ENCODE measurements at places on chromosomes 7 and 10.

DNA sequence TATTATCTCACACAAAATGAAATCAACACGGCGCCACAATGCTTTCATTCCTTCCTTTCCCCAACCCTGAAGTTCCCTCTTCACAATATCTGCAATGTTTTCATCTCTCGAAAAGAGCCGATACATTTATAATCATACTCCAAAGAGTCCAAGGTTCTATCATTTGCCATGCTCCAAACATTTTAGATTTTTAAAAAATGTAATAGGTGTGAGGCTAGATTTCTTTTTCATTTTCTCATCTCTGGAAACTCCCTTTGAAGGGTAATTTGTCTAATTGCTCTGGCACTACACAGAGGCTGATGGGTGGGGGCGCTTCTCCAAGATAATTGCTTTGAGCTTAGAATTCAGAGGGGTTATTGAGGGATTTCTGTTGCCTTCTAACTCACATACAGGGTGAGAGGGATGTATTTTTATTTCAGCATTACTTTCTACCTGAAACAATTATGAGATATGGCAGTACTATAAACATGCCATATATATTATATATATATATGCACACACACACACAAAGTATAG is 4.9 kb downstream of the DLX5 start:
- no peak for DNase-seq

DNA sequence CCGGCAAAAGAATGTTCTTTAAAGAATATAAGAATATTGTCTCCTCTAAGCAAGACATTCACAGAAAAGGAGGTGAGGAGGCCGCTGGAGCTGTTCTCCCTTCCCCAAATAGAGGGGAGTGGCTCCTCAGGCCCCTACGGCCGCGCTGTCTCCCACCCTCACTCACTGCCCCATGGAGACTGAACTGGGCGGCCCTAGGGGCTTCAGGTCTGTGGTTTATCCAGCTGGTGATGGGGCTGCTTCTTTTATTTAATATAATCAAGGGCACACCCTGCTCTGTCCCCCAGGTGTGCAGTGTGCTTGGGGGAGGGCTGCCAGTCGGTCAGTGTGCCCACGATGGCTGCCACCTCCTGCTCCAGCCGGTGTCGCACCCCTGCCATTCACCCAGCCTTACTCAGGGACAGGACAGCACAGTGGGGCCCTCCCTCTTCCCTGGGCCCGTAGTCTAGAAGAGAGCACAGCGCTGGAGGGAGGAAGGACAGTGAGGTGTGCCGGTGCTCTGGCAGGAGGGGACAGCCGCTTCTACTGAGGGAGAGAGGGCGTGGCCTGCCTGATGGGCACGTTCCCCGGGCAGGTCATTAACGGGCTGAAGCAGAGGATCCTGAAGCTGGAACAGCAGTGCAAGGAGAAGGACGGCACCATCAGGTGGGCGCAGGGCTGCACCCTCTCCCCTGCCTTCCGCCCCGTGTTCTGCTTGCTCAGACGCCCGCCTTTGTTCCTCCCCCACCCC is 23.4 kb downstream of the IQCE start:
- no peak for DNase-seq

DNA sequence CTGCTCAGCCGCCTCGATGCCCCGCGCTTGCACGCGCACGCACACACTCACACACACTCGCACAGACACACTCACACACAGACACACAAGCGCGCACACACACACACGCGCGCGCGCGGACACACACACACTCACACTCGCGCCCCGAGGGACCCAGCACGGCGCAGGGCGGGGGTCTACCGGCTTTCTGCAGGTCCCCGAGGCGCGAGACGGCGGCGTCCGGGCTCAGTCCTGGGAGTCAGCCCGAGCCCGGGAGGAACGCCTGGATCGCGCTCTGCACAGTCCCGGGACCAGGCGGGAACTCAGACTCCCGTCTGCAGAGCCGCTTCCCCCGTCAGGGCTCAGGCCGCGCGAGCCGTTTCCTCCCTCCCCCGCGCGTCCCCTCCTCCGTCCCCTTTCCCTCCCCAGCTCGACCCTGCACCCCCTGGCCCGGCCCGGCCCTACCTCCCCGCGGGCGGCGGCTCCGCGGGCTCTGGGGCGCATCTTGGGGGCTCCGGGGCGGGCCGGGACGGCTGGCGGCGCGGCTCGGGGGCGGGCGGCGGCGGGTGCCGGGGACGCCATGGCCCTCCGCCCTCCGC is 464 bp downstream of the DENND2A start:
- no peak for DNase-seq

- no peak for DNase-seq
Measured at GRCh38 chr7:16875861-16876260, 5.9 kb downstream of the AGR3 start.

DNA sequence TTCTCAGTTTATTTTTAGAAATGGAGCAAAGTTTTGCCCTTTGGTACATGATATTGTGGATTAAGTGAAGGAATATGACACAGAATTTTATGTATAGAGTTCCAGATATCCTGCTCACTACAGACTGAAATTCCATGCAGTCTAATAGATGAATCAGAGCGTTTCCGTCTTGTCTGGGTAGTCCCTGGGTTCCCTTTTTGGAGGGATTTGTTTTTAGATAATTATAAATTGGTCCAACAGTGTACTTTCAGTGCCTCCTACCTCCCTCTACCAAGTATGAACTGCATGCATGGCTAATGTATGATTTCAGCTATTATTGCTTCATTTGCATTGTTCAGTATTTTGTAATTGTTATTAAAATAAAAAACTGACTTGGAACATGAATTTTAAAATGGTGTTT is 74.4 kb downstream of the SEPTIN7 start:
- no peak for DNase-seq

DNA sequence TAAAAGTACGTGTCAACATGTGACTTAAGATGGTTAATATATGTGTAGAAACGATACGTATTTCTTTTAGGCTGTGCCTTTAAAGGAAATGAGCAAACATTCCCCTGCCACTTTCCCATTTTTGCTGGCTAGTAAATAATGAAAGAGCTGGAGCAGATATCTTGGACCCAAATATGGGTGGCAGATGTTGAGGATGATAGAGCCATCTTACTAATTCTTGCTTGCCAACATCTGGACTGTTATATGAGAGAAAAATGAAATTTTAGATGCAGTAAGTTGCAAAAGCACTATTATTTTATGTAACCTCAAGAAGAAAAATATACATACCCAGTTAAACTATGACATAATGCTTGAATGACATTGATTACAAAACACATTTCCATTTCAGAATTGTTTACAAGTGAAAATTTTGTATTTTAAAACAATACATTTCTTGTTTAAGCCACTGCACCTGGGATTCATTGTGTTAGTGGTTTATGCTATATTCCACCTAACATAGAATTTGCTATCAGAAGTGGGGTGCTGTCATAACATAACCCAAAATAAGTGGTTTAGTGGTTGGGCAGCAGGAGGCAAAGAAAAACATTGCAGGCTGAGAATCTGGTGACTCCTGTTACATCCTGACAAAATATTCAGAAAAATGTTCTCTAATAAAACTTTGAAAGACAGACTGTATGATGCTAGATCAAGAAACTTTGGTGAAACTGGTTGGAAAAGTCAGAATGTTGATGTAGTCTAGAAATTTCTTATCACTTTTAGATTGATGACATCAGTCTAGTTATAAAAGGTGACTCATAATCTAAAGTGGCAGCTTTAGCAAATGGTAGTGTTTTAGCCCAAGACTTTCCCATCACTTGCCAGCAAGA is 305.0 kb downstream of the PTEN start:
- no peak for DNase-seq

- no peak for DNase-seq
Measured at GRCh38 chr7:103651593-103652377, 205.8 kb upstream of the SLC26A5 start.

DNA sequence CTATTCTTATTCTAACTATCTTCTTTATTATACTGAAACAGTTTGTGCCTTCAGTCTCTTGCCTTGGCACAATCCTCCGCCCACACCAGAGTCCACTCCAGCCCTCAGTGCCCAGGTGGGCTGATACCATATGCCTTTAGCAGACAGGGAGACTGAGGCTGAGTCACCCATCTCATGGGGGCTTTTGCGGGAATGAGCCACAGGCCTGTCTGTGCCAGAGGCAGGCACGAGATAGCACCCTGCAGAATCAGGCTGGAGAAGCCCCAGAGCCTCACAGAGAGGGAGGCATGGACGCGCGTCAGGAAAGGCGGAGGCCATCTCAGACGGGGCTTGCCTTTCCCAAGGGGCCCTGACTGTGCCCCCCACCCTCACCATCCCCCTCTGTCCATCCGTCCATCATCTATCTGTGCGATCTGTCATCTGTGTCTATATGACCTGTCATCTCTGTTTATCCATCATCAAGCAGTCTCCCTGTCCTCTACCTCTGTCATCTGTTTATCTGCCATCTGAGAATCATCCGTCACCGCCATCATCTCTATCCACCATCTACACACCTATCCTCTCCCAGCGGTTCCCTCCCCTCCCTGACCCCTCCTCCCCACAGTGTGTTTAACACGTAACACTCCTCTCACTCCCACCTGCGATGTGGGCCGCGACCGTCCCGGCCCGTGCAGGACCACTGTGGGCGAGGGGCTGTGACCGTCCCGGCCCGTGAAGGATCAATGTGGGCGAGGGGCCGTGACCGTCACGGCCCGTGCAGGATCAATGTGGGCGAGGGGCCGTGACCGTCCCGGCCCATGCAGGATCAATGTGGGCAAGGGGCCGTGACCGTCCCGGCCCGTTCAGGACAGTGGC is 7.3 kb upstream of the ADAP1 start:
- DNase-seq, result no peak

GRCh38 chr10:97701438-97702069 is 12.0 kb upstream of the MARVELD1 start:
- peak; percentile 34 for DNase-seq

DNA sequence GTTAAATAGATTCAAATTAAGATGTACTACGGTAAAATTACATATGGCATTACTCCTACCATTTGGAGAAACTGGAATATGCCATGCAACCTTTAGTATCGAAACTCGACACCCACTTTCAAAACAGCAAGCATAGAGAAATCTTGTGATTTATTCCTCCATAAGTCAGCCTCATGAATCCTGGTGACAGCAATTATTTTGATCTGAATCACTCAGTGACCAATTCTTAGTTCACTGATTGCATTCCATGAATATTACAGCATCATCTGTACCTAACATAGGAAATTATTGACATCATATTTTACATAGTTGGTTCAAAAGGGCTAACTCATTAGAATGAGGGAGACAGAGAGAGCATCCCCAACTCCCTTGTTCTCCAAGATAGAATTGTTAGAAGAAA is 89.6 kb downstream of the CACNB2 start:
- no peak for DNase-seq

GRCh38 chr7:45919993-45920459 is 1.0 kb downstream of the IGFBP3 start:
- no peak for DNase-seq

DNA sequence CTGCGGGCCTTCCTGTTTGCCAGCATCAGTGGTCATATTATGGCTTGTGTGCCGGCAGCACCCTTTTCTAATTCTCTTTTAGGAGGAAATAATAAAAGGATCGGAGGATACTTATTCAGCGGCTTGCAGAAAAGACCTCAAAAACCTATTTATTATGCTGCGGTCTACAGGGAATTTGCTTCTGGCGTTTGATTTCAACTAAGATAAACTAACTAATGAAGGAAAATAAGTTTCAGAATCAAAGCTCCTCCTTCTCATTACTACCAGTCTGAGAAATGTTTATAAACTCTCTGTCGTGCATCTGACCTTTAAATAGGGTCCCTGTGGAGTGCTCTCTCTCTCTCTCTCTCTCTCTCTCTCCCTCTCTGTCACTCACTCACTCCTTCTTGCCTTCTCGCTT is 335.0 kb upstream of the GLI3 start:
- no peak for DNase-seq

GRCh38 chr10:103394180-103394579 is 2.1 kb downstream of the ATP5MK start:
- DNase-seq, result no peak

DNA sequence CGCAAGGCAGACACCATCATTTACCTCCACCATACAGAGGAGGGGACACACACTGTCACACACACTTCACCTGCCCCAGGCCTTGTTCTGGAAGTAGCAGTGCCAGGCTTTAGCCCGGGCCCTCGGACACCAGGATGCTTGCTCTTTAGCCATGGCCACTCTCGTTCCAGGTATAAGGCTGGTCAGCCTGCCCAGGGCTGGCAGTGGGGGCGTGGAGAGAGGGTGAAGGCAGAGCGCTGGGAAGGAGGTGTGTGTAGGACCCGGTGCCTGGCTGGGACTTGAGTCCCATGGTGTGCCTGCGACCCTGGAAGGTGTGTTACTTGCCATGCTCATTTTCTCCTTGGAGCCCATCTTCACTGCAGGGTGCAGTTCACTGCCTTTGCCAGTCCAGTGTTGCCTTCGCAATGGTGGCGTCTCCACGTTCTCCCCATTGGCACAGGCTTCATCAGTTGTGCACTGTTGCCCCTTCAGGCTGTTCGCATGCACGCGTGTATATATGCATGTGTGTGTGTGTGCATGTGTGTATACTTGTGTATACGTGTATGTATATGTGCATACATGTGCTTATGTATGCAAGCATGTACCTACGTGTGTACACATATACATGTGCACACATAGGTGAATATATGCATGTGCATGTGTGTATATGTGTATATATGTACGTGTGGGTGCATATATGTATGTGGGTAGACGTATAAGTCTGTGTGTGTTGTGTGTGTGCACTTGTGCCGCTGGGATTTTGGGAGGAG is 153.4 kb downstream of the CAMK1D start:
- no peak for DNase-seq

DNA sequence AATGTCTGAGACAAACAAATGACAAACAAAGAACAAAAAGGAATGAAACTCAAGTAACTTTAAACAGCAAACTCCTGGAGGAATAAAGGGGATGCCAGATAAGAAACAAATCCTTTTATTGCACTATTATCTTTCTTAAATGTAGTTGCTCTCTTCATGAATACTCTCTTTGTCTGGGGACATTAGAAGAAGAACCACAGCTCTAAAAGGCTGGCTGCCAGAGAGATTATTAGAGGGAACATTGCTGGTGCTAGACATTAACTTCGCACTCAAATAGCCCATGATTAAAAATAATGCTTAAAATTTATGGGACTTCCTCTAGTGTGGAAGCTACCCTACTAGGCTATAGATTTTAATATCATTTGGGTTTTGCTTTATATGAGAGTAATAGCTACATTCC is 1330.4 kb downstream of the XPNPEP1 start:
- no peak for DNase-seq

- no peak for DNase-seq
Measured at GRCh38 chr7:79268730-79269129, 184.7 kb downstream of the MAGI2 start.

GRCh38 chr10:6877336-6877721 is 297.3 kb upstream of the PRKCQ start:
- DNase-seq, result no peak

GRCh38 chr7:159195946-159196345 is 51.3 kb upstream of the VIPR2 start:
- no peak for DNase-seq

DNA sequence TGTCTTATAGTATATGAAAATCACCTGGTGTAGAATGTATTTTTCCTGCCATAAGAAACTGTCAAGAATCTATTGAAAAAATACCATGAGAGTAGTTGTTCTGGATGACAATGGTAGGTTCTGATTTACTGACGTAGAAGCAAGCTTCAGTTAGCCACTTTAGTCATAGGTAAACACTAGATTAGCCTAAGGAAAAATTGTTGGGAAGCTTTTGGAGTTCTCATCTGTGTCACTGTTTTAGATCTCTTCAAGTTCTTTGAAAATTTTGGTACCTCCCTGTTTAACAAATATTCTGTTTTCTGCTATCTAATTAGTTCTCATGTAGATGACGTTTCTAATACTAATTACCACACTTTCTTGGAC is 131.8 kb downstream of the ADK start:
- peak; percentile 7 for DNase-seq

- no peak for DNase-seq
Measured at GRCh38 chr10:83769281-83769820, 370.0 kb upstream of the GHITM start.
